Cortex of kidney (tissue), 1 donor: ENCODE measurements at places on chromosomes 5 and 9.

DNA sequence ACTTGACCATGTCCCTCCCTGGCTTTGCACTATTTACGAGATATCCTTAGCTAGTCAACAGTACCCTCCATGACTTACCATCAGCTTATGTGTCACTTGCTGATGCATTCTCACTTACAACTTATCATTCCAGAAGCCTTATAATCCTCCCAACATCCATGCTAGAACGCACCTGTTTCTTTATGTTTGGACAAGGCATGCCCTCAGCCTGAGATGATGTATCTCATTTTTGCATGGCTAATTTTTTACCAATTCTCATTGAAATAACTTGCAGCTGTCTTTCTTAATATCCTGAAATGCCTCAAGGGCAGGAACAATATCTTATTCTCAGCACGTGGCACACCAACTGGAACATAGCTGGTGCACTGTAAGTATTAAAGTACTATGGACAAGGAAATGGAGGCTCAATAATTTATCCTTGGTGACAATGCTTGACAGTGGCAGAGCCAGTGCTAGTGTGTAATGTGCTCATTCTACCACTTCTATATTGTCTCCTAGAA lies 281.6 kb downstream of the SLF1 start:
- DNase-seq, result no peak

DNA sequence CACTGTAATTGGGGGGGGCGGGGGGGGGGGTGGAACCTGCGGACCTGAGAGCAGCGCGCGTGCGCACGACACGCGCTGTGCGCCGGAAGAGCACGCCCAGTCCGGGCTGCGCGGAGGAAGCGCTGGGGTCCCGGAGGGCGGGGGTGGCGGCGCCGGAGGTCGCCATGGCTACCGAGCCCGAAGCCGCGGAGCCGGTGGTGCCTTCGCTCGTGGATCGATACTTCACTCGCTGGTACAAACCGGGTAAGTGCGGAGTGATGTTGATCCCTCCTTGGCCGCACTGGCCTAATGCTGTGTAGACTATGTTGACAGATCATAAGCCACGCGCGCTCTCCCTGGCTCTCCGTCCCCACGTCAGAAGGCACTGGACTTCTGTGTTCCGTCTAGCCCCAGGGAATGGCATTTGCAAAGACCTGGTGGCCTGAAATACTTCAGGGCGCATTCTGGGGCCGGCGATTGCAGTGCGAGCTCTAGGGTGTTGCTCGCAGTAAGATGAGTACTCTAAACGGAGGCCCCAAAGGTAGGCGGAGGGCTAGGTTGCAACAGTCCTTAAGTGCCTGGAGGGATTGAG lies at the start of gene ABITRAM:
ABITRAM (plus strand) TSS at position 78 of the 571 bp plus-strand sequence; CDS start at position 165, 87 bp downstream.
- no peak for DNase-seq

DNA sequence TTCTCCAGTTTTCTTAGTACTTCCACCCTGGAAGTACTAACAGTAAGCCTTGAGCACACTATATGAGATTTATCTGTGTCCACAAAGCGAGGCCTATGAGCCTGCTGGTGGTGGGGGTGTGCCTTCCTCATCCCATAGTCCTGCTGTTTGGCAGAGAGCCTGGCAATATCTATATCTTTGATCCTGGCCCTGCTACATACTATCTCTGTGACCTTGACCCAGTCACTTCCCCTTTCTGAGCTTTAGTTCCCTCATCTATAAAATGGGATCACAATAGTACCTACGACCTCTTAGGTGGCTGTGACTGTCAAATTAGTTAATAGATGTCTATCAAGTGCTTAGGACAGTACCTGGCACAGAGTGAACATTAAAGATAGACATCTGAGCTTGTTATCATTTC lies 114.6 kb upstream of the SAP30L start:
- no peak for DNase-seq

- no peak for DNase-seq
These were observed 1.4 kb downstream of the NRG2 start for GRCh38 chr5:140041492-140042392.

GRCh38 chr5:34016222-34016621 lies 8.4 kb upstream of the AMACR start:
- DNase-seq, result no peak

GRCh38 chr5:78411586-78411985 lies 51.2 kb downstream of the SCAMP1 start:
- no peak for DNase-seq

DNA sequence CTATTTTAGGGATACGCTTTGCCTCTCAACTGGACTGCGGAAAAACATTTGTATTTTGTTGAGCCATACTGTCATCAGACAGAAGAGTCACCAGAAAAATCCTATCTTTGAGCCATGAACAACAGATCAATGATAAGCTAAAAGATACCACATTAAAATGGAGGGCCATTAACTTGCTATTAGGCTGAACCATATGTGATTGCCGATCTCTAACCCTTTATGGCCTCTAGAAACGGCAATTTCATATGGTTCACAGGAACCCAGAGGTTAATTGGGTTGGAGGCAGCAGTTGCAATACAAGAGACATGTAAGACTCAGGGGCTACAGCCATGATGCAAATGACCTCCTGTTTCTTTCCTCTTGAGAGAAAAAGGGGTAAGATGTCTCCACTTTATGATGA lies 69.8 kb downstream of the MYO10 start:
- DNase-seq, result no peak

DNA sequence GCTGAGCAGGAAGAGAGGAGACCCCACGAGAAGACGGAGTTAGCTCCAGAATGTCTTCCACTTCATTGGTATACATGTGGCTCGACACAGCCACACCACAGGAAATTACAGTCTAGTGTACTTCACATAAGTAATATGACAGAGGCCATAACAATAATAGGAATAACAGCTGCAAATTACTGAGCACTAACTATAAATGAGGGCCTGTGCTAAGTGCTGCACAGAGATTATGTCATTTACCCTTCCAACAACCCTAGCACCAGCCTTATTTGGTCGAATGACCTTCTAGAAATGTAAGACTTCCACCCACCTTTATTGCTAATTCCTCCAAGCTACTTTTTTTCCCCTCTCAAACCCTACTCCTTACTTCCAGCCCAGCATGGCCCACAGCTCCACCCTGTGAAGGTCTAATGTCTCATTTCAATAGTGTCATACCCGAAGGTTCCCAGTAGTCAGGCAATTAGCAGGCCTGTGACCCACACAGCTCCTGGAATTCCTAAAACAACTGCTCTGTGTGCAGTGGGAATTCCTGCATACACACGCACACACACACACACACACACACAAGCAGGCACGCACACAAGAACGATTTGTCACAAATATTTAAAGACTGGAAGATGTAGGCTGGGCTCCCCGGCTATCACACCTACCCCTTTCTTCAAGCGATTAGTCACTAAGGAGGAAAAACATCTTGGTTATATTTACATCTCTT lies 134.5 kb downstream of the FRMD3 start:
- DNase-seq, result no peak

DNA sequence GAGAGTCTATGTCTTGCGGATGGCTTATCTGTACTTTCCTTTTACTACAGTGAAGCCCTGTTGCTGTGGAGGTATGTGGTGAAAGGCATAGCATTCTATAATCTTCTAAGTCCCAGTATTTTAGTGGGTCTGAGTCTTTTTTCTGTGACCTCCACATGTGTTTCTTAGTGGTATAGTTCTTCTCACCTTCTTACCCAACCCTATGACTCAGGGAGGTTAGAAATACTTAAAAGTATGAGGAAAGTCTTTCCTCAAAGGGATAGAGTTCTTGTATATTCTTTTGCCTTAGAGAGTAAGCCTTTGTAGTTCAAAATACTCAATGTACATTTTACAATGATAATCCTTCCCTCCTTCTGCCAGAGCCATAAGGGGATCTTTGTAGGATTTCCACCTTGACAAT lies 621.9 kb upstream of the CTNND2 start:
- DNase-seq, result no peak

DNA sequence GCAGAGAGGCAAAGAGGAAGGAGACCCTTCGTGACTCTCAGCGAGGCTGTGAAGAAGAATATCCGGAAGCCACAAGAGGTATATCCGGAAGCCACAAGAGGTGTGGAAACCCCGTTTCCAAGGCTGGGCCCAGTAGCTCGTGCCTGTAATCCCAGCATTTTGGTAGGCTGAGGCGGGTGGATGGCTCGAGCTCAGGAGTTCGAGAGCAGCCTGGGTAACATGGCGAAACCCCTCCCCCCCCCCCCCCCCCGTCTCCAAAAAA lies 612 bp upstream of the BBLN start:
- DNase-seq, result no peak

- no peak for DNase-seq
These were observed 391 bp upstream of the NRG2 start for GRCh38 chr5:140043508-140043872.

GRCh38 chr9:105485131-105485530 lies 37.3 kb downstream of the FSD1L start:
- no peak for DNase-seq

- DNase-seq, result no peak
These were observed 740.4 kb upstream of the RIOK2 start for GRCh38 chr5:97923496-97923895.

- no peak for DNase-seq
These were observed 12.5 kb downstream of the WDR70 start for GRCh38 chr5:37391591-37391990.

- DNase-seq, result no peak
These were observed 55.8 kb downstream of the PHAX start for GRCh38 chr5:126656401-126657007.

GRCh38 chr5:163894645-163895044 lies 389.2 kb downstream of the MAT2B start:
- no peak for DNase-seq

- DNase-seq, result no peak
These were observed 9.8 kb upstream of the MIER3 start for GRCh38 chr5:56961746-56962145.

GRCh38 chr5:94471521-94471920 lies 146.9 kb downstream of the KIAA0825 start:
- DNase-seq, result no peak

GRCh38 chr5:160083501-160083900 lies 35.7 kb downstream of the PWWP2A start:
- no peak for DNase-seq

DNA sequence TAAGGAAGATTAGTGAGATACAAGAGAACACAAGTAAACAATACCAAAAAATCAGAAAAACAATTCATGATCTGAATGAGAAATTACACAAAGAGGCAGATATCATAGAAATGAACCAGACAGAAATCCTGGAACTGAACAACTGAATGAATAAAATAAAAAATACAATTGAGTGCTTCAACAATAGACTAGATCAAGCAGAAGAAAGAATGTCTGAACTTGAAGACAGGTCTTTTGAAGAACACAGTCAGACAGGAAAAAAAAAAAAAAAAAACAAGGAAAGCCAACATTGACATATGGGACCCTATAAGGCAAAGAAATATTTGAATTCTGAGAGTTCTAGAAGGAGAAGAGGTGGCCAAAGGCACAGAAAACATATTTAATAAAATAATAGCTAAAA lies 115.2 kb downstream of the ZDHHC21 start:
- no peak for DNase-seq

DNA sequence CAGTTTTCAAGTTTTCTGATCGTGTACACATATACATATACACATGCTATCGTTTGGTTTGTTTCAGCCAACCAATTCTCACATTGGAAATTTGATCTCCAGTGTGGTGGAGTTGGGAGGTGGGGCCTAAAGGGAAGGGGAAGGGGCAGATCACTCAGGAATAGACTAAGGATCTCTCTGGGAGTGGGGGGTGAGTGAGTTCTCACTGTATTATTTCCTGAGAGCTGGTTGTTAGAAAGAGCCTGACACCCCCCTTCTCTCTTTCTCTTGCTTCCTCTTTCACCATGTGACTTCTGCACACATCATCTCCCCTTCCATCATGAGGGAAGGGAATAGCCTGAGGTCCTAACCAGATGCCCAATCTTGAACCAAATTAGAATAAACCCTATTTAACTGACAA lies 551.7 kb downstream of the MAT2B start:
- DNase-seq, result no peak

- no peak for DNase-seq
These were observed 8.4 kb downstream of the PDCL start for GRCh38 chr9:122819791-122820489.

DNA sequence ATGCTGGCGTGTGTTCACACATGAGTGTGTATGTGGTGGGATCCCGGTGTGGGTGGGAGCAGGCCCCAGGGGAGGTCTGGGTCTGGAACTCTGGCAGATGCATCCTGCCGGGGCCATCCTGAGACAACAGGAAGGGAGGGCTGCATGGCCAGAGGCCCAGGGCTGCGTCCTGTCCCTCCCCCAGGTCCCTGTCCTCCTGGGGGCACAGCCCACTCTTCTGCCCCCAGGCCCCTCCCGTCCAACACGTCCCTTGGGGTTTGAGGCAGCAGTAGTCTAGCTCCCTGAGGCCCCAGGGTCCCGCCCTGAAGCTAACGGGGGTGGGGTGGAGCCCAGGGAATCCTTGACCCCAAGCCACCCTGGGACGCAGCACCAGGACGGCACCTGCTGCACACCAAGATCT lies 16.6 kb downstream of the FLT4 start:
- no peak for DNase-seq

GRCh38 chr5:668283-668995 lies 24.7 kb downstream of the TPPP start:
- DNase-seq, result no peak

DNA sequence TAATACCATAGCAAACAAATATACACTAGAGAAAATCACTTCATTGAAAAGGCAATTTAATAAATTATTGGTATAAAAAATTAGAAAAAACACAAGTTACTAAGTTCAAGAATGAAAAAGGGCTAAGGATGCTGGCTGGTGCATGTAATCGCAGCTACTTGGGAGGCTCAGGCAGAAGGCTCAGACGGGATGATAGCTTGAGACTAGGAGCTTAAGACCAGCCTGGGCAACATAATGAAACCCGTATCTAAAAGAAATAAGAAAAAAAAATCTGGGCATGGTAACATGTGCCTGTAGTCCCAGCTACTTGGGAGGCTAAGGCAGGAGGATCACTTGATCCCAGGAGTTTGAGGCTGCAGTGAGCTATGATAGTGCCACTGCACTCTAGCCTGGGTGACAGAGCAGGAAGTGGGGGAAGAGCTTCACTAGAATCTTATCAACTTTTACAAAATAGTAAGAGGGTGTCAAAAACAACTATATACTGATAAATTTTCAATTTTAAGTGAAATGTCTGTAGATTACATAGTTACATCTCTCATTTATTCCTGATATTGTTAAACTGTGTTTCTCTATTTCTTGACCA lies 42.2 kb upstream of the PPP2CA start:
- DNase-seq, result no peak

GRCh38 chr9:137319011-137319738 lies 17.1 kb upstream of the NRARP start:
- no peak for DNase-seq

GRCh38 chr9:82791692-82792091 lies 271.2 kb downstream of the RASEF start:
- DNase-seq, result no peak

GRCh38 chr9:87701931-87702421 lies 23.9 kb upstream of the CTSL start:
- no peak for DNase-seq

DNA sequence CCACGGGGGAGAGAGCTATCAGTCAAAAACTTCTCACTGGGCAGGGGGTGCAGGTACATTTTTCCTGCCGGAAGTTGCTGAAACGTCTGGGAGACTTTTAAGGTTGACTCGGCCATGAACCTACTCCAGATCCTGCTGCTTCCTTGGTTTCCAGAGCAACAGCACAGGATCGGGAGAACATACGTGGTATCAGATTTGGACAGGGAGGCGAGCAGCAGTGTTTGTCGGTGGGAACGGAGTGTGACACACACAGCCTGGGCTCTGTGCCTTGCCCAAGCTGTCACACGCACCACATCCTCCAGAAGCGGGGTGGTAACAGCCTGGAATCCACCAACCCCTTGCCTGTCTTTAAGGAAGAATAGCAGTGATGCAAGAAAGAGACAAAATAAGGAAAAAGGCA lies 276.5 kb downstream of the SLIT3 start:
- DNase-seq, result no peak

GRCh38 chr9:84070590-84070989 lies 90.0 kb downstream of the RMI1 start:
- no peak for DNase-seq
